Activated CD4-positive, alpha-beta T cell treated with anti-CD3 and anti-CD28 coated beads, Interleukin-2, amount 50 U/mL, for 4 hours (primary cell): ENCODE measurements at places on chromosomes 5 and 9.

- no peak for DNase-seq
These were observed 27.0 kb upstream of the FRRS1L start for GRCh38 chr9:109193974-109194556.

DNA sequence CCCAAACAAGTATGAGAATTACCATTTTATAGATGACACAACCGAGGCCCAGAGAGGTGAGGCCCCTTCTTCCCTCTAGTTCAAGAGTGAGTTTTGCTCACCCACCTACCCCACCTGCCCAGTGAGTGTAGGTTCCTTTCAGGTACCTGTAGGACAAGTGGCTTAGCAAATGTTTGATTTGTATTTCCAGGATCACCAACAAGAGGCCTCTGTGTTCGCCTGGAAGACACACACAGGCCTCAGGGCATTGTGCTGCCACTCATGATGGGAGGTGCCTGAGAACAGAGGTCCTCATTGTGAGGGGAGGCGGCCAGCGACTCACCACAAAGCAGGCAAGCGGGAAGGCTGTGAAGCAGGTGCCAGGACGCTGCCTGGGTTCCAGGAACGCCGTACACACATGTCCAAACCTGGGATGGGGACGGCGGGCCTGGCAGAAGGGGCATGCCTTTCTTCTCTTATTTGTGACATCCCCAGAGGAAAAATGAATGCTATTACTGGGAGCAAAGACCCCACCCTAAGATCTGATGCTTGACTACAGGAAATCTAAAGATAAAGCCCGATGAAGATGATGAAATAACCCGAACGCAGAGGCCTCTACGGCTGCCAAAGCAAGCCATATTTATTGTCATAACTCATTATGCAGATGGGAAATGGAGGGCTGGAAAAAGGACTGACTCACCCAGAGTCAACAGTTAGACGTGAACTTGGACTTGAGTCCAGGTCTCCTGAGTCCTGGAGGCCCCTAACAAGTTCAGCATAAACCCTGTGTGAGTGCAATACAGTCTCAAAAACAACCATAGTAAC is 60.2 kb upstream of the SLC25A51 start:
- DNase-seq = no peak

GRCh38 chr5:59038798-59039295 is 456.0 kb downstream of the RAB3C start:
- DNase-seq = no peak

GRCh38 chr9:20835377-20836286 is 151.6 kb downstream of the FOCAD start:
- DNase-seq = no peak

DNA sequence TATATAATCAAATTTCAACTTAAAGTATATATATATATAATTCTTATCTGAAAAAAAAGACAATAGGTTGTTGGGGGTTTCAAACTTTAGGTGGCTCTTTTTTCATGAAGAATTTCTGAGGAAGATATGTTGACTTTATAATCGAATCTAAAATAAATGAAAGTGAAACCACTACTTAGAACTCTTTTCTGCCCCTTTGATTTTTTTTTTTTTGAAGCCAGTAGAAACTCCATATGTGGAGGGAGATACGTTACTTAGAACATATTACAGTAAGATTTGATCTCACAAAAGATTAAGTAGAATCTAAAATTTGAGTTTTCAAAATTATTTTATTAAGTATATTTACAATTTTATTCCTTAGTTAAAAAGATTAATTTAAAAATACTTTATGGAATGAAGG is 96.9 kb downstream of the ATG10 start:
- DNase-seq = no peak

DNA sequence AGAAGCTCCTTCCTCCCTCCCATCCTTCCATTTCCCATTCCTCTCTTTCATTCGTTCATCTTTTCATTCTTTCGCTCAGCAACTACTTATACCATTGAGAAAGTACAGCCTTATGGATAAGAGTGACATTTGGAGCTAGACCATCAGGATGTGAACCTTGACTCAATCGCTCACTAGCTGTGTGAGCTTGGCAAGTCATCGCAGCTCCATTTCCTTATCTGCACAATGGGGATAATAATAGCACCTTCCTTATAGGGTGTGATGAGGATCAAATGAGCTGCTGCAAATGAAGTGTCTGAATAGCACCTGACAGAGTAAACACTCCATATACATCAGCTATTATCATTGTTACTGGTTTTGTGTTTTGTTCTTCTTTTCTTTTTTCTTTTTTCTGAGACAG is 28.1 kb upstream of the SYNPO start:
- no peak for DNase-seq

GRCh38 chr5:132277971-132278853 is 16.0 kb upstream of the SLC22A4 start:
- no peak for DNase-seq

GRCh38 chr9:86940774-86941173 is 6.5 kb downstream of the GAS1 start:
- DNase-seq = no peak

- no peak for DNase-seq
These were observed 19.4 kb downstream of the OGN start for GRCh38 chr9:92385001-92385400.

- DNase-seq = no peak
These were observed 75.4 kb downstream of the MARCHF3 start for GRCh38 chr5:126954981-126955380.

- DNase-seq = no peak
These were observed 798 bp downstream of the PITX1 start for GRCh38 chr5:135032999-135033861.

- DNase-seq = no peak
These were observed 51.2 kb downstream of the MAN2A1 start for GRCh38 chr5:109740966-109741365.

GRCh38 chr9:12933957-12934356 is 159.1 kb downstream of the LURAP1L start:
- DNase-seq = no peak

GRCh38 chr5:92908952-92909601 is 671.9 kb downstream of the NR2F1-AS1 start:
- no peak for DNase-seq

DNA sequence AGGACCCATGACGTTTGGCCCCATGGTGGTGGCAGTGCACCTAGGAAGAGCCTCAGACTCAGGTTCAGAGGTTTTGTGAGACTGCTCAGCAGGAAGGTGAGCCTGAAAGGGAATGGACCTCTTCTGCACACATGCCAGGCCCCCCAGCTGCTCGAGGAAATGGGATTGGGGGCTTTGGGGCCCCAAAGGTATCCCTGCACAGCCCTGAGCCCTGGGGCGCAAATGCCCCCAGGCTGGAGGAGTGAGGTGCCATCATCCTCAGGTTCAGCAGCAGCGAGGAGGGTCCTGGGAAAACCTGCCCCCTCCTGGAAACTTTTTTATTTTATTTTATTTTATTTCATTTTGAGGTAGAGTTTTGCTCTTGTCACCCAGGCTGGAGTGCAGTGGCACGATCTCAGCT is 171.8 kb upstream of the MVB12B start:
- no peak for DNase-seq

GRCh38 chr5:16700081-16700480 is 83.3 kb upstream of the RETREG1 start:
- no peak for DNase-seq

- DNase-seq = no peak
These were observed 89.2 kb downstream of the ANKRD33B start for GRCh38 chr5:10653043-10653442.

- DNase-seq = no peak
These were observed 319.9 kb downstream of the RAB3C start for GRCh38 chr5:58902765-58903164.

DNA sequence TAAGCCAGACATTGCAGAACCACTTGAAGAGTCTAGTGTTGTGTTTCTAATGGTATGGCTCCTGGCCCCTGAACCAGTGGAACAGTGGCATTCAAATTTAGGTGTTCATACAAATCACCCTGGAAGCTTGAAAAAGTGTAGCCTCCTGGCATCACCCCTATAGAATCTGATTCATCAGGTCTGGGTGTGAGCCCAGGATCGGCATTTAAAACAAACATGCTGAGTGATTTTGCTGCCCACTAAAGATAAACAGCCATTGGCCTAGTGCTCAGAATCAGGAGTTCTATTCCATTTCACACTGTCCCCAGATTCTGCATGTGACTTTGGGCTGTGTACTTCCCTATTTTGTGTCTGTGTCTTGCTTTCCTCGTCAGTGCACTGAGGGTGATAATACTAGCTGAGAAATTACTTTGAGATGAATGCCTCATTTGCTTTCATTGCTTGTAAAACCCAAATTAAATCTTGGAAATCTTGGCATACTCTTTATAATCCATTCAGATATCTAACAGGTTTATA is 241.5 kb upstream of the CLINT1 start:
- no peak for DNase-seq

GRCh38 chr5:1107167-1108022 is 4.5 kb downstream of the SLC12A7 start:
- no peak for DNase-seq

DNA sequence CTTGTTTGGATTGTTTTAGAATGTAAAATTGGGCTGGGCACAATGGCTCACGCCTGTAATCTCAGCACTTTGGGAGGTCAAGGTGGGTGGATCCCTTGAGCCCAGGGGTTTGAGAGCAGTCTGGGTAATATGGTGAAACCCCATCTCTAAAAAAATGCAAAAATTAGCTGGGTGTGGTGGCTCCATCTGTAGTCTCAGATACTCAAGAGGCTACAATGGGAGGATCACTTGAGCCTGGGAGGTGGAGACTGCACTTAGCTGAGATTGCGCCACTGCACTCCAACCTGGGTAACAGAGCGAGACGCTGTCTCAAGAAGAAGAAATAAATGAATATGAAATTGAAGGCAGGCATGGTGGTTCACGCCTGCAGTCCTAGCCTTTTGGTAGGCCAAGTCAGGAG is 21.3 kb downstream of the MAML1 start:
- DNase-seq = no peak

DNA sequence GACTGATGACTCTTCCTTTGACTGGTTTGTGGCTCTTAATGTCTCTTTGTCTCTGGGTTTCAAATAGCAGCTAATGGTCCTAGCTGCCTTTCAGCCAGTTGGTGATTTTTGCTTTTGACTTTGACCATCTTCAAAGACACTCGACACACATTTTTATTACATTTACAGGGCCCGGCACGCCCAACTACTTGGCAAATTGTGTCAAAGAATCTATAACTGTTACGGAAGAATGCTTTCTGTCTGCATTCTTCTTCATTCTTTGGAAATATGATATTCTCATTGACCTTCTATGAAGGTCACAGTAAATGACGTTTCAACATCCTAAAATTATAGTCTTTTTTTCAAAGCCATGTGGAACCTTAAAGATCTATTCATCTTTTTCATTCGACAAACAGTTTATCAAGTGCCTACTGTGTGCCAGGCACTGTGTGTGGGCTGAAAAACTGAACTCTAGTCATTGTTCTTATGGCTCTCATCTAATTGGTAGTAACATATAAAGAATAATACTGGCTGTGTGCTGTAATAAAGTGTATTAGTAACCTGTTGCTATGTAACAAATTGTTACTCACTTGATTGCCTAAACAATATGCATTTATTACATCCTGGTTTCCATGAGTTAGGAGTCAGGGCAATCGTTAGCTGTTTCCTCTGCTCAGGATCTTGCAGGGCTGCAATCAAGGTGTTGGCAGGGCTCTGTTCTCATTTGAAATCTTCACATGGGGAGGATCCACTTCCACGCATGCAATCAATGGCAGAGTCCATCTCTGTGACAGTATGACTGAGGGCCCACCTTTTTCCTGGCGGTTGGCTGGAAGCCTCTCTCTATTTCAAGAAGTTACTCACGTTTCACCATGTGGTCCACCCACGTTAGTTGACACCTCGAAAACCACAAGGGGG is 7.0 kb upstream of the WHRN start:
- DNase-seq = no peak

DNA sequence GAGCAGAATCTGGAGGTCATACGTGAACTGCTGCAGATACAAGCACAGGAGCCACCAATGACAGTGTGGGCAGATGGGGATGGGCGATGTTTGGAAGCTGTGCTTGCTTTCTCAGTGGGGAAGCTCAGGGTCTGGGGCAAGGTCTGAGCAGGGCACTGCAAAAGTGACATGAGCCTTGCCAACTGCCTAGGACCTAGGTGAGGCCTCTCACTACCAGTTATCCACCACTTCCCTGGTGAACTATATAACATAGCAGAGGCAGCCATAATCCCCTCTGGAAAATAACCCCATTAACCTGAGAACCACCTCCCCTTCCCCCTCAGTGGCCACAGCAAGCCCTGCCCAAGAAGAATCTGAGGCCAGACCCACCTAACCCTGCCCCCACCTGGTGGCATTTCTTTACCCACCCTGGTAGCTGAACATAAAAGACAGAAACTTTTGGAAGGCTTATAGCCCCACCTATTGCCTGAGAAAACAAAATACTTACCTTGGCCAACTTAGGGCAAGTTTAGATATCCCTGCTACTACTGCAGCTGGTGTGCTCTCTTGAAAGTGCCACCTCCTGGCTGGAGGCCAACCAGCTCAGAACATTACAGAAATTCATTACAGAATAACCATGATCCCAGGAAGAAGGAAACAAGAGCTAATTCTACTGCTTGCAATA is 18.8 kb upstream of the SPEF2 start:
- no peak for DNase-seq

DNA sequence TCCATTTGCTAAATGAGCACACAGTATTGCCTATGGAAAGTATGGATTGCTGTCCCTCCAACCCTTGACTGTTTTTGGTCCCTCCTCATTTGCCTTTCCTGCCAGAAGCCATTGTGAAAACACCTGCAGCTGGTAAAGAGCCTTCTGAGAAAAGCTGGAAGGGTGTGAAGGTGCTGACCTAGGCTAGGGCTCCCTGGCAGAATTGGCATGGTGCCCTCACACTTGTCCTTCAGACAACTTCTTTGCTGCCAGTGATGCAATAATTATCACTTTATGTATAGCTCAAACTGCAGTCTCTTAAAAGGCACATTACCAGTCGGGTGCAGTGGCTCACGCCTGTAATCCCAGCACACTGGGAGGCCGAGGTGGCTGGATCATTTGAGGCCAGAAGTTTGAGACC is 4.2 kb downstream of the TXNDC15 start:
- DNase-seq = no peak

- DNase-seq = no peak
These were observed 14.0 kb downstream of the NFX1 start for GRCh38 chr9:33304362-33304761.

DNA sequence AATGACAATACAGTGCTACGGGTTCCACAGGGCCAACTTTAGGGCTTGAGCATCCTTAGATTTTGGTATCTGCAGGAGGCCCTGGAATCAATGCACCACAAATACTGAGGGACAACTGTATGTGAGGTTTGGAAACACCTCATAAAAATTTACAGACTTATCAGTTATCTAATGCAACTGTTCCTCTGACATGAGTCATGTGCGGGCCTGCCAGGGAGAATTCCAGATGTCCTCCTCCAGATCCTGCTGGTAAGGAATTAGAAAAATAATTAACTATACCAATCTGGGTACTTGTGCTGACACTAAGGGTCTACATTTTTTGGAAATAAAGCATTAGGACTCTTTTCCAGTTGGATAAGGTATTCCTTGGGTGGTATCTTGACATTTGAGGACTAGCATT is 333.3 kb downstream of the ARRDC3 start:
- DNase-seq = no peak

- DNase-seq = no peak
These were observed 25.6 kb downstream of the PDZD2 start for GRCh38 chr5:31664566-31664965.
